ENCODE measurements at places on chromosomes 6 and 20.
A peak's percentile ranks its signal among the peaks of the same experiment; 100 is the strongest.

- H3K4me1 ChIP-seq, result no peaks in the 10 kb centered on the region
- no peak overlapping the region for H3K4me3 ChIP-seq
- no peak for DNase-seq
- no peak overlapping the region for H3K27ac ChIP-seq
Measured at GRCh38 chr6:32689531-32690501, 23.4 kb upstream of the HLA-DQB1 start.

GRCh38 chr6:14796974-14797762 is 448.7 kb upstream of the JARID2 start:
- H3K36me3 ChIP-seq, result no peaks in the 10 kb centered on the region
- H3K27ac ChIP-seq, result no peak overlapping the region
- peaks cover 7% of the 10 kb centered on the region for H3K4me1 ChIP-seq
- no peak for DNase-seq
- no peaks in the 10 kb centered on the region for H3K27me3 ChIP-seq

DNA sequence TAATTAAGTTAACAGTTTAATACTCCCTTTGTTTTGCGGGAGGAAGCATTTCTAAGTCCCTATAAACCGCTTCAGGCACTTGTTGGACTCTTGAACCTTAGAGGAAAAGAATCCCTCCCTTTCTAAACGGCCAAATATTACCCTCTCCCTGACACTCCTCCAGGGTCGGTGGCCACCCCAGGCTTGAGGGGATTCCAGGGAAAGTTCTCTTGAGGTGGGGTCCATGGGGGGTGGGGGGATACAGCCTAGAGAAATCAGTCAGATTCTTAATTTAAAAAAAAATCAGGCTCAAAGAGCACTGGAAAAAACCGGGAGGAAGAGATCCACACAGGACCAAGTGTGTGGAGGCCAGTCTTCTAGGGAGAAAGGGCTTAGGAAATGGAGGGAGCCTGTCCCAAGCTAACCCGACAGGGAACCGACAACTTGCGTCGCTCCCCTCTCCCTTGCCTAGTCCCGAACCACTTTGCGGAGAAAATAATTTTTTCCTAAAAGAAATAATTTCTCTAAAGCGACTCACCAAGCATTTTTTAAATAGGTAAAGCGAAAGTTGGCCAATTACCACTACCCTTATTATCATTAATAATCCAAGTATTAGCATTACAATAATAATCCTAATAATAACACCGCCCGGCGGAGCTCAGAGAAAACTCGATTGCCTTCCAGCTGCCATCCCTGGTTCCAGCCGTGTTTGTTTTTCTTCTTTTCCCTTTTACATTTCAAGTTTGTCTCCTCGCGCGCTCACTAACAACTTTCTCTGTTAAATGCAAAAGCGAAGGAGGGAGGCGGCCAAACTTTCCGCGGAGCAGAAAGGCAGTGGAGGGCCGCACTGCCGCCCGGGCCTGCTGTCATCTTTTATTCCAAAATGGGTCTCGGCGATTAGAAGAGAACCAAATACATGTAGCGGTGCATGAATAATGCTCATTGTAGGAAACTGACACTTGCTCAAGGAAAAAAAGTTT is 4.8 kb downstream of the NR2E1 start:
- no peak for DNase-seq
- no peak overlapping the region for H3K4me3 ChIP-seq
- no peak overlapping the region for H3K27ac ChIP-seq
- H3K36me3 ChIP-seq, result no peaks in the 10 kb centered on the region
- peaks cover 19% of the 10 kb centered on the region for H3K4me1 ChIP-seq

DNA sequence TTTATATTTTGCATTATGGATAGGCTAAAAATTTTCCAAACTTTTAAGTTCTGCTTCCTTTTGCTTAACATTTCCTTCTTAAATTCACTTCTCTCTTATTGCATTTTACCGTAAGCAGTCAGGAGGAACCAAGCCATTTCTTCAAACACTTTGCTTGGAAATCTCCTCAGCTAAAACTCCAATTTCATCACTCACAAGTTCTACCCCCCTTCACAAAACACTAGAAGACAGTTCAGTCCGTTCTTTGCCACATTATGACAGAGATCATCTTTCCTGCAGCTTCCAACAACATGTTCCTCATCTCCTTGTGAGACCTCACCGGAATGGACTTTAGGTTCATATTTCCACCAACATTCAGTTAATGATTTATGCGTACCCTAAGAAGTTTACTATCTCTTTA is 79.2 kb upstream of the LY86 start:
- no peak overlapping the region for H3K27ac ChIP-seq
- no peak for DNase-seq
- no peak overlapping the region for H3K4me3 ChIP-seq
- H3K36me3 ChIP-seq, result no peaks in the 10 kb centered on the region

DNA sequence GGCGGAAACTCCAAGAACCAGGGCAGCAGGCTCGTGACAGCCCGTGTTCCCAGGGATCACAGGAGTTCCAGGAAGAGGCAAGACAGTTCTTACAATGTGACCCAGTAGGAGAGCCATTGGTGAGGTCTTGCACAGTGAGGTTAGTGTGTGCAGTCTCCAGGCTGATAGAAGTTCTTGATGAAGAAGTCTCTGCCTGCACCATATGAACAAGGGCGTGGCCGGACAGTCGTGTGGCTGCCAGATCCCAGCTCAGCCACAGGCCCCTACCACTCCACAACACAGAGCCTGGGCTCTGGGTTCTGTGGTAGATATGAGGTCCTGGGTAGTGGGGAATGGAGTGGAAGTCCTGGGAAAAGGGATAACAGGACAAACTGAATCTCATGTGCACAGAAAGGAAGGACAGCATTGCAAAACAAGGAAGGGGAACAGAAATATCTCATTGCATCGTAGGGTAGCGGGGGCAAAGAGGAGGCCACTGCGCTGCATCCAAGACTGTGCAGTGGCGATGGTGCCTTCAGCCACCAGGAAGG is 65.2 kb downstream of the STX11 start:
- no peak for DNase-seq
- H3K4me3 ChIP-seq, result peak overlapping the region; percentile 54
- H3K4me1 ChIP-seq, result peaks cover 15% of the 10 kb centered on the region
- no peaks in the 10 kb centered on the region for H3K27me3 ChIP-seq
- H3K27ac ChIP-seq, result peak overlapping the region; percentile 86

- H3K4me1 ChIP-seq, result peaks cover 8% of the 10 kb centered on the region
- no peak overlapping the region for H3K4me3 ChIP-seq
- no peaks in the 10 kb centered on the region for H3K36me3 ChIP-seq
- DNase-seq, result peak; percentile 7
Measured at GRCh38 chr20:39524371-39524911, 562.3 kb downstream of the DHX35 start.

DNA sequence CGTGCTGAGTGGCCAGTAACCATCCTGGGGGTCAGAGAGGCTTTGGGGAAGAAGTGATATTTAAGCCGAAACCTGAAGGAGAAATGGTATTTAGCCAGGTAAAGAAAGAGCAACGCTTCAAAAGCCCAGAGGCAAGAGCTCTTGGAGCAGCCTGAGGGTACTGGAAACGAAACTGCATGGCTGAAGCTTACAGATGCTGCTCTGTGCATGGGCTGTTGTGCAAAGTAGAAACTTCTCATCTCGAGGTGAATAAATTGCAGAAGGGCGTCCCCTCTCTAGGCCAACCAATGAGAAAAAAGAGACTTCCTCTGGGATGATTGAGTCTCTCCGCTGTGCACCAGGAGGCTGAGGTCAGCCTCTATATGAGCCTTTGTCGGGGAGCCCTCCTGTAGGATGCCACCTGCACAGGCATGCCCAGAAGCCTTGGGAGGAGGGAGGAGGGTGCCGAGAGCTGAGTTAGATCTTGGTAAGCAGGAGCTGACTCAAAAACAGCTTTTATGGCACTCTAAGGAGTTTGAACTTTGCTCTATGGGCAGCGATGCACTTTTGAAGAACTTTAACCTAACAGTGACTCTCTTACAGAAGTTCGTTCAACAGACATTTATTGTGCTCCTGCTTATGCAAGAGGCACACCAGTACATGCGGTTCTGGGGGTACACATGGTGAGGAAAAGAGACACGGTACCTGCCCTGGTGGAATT is 61.6 kb upstream of the EDN1 start:
- H3K27ac ChIP-seq, result no peak overlapping the region
- H3K4me1 ChIP-seq, result no peaks in the 10 kb centered on the region
- no peaks in the 10 kb centered on the region for H3K36me3 ChIP-seq
- H3K4me3 ChIP-seq, result no peak overlapping the region

- no peak for DNase-seq
- peak overlapping the region; percentile 45 for H3K4me3 ChIP-seq
- peaks cover 10% of the 10 kb centered on the region for H3K4me1 ChIP-seq
- H3K36me3 ChIP-seq, result no peaks in the 10 kb centered on the region
Measured at GRCh38 chr6:99613409-99613704, 6.7 kb downstream of the PRDM13 start.

DNA sequence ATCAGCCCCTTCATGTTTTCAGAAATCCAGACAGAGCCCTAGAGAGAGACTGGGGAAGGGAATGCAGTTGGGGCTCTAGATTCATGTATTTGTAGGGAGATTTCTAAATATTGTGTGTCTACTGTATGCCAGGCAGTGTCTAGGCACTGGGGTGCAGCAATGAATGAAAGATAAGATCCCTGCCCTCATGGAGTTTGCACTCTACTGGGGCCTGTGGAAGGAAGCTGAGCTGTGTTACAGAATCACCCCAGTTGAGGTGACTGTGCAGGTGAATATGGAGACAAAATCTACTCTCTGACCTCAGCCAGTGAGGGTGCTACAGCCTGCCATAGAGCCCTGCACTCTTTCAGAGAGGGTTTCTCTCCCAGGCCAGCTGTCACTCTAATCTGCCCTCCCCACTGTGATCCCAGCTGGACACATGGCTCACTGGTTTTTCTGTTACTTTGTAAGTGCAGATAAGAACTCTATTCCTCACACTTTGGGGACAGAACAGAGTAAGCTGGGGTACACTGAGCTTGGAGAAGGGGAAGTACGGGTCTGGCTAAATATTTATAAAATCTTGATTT is 69.2 kb upstream of the E2F3 start:
- H3K4me3 ChIP-seq, result no peak overlapping the region
- no peak overlapping the region for H3K27ac ChIP-seq
- no peak for DNase-seq
- no peaks in the 10 kb centered on the region for H3K27me3 ChIP-seq
- no peaks in the 10 kb centered on the region for H3K36me3 ChIP-seq

- H3K36me3 ChIP-seq, result no peaks in the 10 kb centered on the region
- peak; percentile 55 for DNase-seq
- peak overlapping the region; percentile 95 for H3K27ac ChIP-seq
Measured at GRCh38 chr20:23050847-23051627, 1.6 kb upstream of the THBD start.

DNA sequence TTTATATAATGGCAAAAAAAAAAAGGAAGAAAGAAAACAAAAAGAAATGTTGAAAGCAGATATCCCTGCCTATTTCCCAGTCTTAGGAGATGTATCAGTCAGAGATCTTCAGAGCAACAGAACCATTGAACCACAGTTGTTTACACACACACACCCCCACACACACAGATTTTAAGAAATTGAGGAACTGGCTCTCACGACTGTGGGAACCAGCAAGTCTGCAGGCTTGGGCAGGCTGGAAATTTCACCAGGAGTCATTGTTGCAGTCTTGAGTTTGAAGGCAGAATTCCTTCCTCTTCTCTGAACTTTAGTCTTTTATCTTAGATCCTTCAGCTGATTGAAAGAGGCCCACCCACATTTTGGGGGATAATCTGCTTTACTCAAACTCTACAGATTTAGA is 380.9 kb downstream of the CDKAL1 start:
- no peaks in the 10 kb centered on the region for H3K36me3 ChIP-seq
- no peaks in the 10 kb centered on the region for H3K4me1 ChIP-seq
- H3K4me3 ChIP-seq, result no peak overlapping the region
- no peaks in the 10 kb centered on the region for H3K27me3 ChIP-seq

DNA sequence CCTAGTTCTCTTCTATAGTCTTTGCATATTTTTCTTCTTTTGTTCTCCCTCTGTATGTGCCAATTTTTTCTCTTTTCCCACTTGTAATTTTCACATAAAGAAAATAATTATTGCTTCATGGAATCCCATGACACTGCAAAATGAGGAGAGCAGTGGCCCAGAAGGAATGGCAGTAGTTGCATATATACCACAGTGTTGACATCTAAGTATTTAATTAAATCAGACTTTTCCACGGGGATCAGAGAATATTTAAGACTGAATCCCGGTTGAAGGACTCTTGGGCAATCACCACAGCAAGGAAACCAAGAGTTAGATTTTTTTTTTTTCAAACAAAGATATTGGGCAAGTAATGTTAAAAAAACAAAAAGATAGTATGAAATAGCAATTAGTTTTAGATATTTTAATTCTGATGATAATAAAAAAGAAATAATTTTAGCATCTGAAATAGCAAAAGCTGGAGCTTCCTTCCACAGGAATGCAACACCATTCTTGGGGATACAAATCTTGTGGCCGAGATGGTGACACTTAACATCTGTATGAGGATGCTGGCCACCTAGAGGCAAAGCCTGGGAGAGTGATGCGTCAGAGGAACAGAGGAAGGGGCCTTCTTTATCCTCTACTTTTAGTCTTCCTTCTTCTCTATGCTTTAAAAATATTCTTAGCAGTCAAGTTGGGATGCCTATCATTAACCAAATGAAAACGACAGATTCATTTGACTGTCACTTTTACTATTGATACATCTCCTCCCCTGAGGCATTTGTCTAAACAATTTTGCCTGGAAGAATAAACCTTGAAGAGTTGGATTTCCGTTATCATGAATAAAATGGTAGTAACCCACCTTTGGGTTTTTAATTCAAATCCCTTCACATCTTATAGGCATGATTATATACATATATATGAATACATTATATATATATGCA is 356.2 kb downstream of the GJA1 start:
- no peak for DNase-seq
- no peaks in the 10 kb centered on the region for H3K27me3 ChIP-seq
- H3K27ac ChIP-seq, result no peak overlapping the region

DNA sequence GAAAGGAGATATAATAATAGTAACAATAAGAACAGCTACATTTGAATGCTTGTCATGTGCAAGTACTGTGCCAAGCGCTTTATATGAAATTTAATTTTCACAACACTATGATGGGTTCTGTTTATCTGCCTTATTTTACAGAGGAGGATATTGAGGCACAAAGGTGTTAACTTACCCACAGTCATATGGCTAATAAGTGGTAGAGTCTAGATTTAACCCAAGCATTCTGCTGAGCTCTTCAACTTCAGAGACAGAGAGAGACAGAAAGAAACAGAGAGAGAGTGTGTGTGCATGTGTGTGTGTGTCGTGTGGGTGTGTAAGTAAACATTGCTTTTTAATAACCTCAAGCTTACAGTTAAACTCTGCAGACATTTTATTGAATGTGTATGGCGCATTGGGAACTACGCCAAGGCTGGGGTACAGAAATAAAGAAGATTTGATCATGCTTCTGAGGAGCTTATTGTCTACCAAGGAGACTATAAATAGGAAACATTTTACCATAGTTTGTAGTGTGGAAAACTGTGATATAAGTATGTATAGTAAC is 12.9 kb downstream of the TBPL1 start:
- H3K4me1 ChIP-seq, result peaks cover 5% of the 10 kb centered on the region
- H3K36me3 ChIP-seq, result no peaks in the 10 kb centered on the region
- no peak overlapping the region for H3K4me3 ChIP-seq

DNA sequence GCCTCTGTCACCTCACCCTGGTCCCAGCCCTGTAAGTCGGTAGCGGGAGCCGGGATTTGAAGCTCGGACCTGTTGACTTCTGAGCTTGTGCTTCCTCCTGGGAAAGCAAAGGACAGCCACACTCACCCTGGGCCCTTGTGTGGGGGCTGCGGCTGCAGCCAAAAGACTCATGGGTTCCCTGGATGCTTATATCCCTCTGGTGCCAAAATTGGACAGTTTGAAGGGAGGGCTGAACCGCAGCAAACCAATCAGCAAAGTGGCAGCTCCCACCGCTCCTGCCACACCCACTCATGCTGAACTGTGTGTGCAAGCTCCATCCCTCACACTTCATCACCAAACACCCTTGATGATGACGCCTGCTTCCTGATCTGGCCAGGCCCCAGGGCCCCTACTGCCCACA is 3.9 kb upstream of the CCN5 start:
- no peak overlapping the region for H3K4me3 ChIP-seq
- DNase-seq, result no peak
- no peak overlapping the region for H3K27ac ChIP-seq
- H3K4me1 ChIP-seq, result peaks cover 35% of the 10 kb centered on the region
- no peaks in the 10 kb centered on the region for H3K27me3 ChIP-seq
- H3K36me3 ChIP-seq, result no peaks in the 10 kb centered on the region

Measured in gastrocnemius medialis (tissue), 4 donors.